ENCODE measurements at places on chromosomes 5 and 9. TPM values are rescaled to one million over a fixed set of nuclear protein-coding genes. Genes with fewer than 3 reads are reported as not detected.

DNA sequence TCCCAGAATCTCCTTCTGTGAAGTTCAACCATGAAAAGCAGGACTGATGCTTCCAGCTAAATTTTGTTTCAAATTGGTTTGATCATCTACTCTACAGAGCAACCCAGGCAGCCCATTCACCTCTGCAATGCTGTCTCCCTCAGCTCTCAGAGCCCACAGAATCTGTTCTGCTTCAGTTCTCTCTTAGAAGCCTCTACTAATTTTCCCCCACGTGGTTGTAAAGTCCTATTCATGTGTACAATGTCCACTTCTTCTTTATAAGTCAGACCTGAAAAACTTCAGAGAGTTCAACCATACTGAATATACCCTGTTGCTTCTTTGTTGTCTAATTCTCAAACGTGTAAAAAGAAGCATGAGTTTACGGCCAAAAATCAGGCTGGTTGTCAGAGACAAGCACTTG is 21.3 kb upstream of the FAM13B start:
- DNase-seq = no peak
- H3K27ac ChIP-seq = no peak overlapping the region
- H3K36me3 ChIP-seq = no peaks in the 10 kb centered on the region
- H3K4me1 ChIP-seq = no peaks in the 10 kb centered on the region
- no peak overlapping the region for H3K4me3 ChIP-seq
- no peaks in the 10 kb centered on the region for H3K27me3 ChIP-seq

DNA sequence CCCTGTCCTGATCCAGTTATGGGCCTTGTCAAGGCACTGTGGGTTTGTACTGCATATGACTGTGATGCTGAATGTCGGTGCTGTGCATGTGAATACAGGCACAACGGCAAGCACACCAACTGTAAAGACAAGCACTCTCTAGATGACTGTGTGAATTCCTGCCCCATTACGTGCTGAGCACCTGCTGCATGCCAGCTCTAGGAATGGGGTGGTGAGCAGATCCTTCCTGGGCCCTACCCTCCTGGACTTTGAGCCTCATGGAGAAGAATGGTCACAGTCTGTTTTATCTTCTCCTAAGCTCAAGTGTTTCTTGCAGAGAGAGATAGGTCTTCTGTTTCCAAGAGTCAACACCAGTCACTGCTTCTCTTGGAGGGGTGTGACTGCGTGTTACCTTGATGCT is 56.0 kb upstream of the RARS1 start:
- H3K36me3 ChIP-seq = no peaks in the 10 kb centered on the region
- no peak overlapping the region for H3K4me3 ChIP-seq
- H3K4me1 ChIP-seq = no peaks in the 10 kb centered on the region
- no peak overlapping the region for H3K27ac ChIP-seq
- no peaks in the 10 kb centered on the region for H3K27me3 ChIP-seq

DNA sequence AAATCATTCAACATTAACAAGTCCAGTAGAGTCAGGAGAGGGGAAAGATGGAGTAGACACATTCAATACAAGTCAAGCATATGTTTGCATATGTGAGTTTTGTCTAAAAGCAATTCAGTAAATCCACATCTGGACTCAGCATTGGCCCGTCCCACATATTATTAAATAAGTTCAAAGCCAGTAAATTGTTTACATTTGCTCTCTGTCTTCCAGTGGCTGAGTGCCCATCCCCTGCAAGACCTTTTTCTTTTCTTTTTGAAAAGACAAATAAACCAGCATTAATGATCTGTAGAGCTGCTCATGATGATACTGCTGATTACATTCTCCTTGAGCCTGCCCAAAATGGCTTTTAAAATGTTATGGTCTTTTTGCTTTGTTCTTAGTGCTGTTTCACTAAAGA is 71.1 kb downstream of the TNC start:
- H3K27me3 ChIP-seq = no peaks in the 10 kb centered on the region
- H3K27ac ChIP-seq = no peak overlapping the region
- no peaks in the 10 kb centered on the region for H3K36me3 ChIP-seq
- H3K4me3 ChIP-seq = no peak overlapping the region
- H3K4me1 ChIP-seq = no peaks in the 10 kb centered on the region
- no peak for DNase-seq

DNA sequence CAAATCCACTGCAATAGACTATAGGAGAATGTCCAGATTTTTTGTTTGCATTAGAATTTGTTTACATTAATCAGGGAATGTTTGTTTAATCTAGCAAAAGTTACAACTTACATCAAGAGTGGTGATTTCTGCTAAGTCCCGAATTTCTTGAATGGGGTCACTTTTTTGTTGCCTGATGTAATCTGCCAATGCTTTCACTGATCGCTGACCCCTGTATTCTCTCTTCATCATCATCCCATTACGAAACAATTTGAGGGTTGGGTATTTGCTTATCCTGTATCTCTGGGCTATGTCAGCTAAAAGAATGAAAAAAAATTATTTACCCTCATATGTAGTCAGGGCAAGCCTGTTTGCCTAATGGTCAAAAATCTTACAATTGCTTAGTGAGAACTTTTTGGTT is 76.9 kb downstream of the ERP44 start:
- H3K4me1 ChIP-seq = no peaks in the 10 kb centered on the region
- H3K4me3 ChIP-seq = no peak overlapping the region
- no peak for DNase-seq
- H3K36me3 ChIP-seq = peaks cover 7% of the 10 kb centered on the region
- H3K27me3 ChIP-seq = no peaks in the 10 kb centered on the region
- no peak overlapping the region for H3K27ac ChIP-seq

GRCh38 chr5:39419796-39420195 is 5.0 kb downstream of the DAB2 start:
- H3K4me3 ChIP-seq = no peak overlapping the region
- peaks cover 7% of the 10 kb centered on the region for H3K27me3 ChIP-seq
- H3K4me1 ChIP-seq = no peaks in the 10 kb centered on the region
- no peaks in the 10 kb centered on the region for H3K36me3 ChIP-seq
- H3K27ac ChIP-seq = no peak overlapping the region

GRCh38 chr9:88593537-88594185 is 58.7 kb downstream of the NXNL2 start:
- H3K27me3 ChIP-seq = no peaks in the 10 kb centered on the region
- peak; percentile 10 for DNase-seq
- H3K4me1 ChIP-seq = no peaks in the 10 kb centered on the region

- H3K4me1 ChIP-seq = no peaks in the 10 kb centered on the region
- H3K4me3 ChIP-seq = no peak overlapping the region
- H3K27ac ChIP-seq = no peak overlapping the region
- no peaks in the 10 kb centered on the region for H3K36me3 ChIP-seq
Observed at GRCh38 chr5:34517249-34517648, 138.9 kb upstream of the RAI14 start.

DNA sequence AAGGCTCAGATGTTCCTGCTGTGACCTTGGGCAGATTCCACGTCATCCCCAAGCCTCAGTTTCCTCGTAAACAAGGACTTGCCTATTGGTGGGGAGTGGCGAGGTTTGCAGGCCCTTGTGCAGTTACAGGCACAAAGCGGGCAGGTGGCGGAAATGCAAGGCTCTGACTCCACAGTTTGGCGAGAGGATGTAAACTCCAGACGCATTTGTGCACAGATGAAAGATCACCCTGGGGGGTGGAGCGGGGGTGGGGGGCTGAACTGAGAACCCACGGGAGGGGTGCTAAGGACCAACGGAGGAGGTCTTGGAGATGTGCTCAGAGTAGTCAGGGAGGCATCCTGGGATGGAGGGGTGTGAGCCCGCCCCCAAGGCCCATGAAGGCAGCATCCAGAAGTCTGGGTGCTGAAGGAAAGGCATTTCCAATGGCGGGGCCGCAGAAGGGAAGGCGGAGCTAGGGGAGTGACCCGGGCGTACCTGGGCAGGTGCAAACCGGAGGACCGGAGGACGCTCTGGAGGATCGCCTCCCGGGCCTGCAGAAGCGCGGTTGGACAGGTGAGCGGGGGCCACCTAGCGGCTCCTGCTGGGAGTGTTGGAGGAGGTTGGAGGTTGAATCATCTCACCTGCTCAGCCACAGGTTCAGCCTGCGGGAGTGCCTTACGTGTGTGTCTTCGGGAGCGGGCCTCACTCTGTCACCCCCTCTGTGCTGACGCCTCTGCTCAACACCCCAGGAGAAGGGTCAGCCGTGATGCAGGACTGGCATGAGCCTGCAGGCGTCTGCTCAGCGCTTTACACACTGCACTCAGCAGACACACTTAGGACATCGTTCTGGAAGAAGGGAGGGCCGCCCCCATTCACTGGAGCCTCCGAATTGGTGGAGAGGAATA is 1.9 kb upstream of the FIBCD1 start:
- no peak overlapping the region for H3K27ac ChIP-seq
- H3K4me1 ChIP-seq = peaks cover 6% of the 10 kb centered on the region
- H3K27me3 ChIP-seq = peaks cover 55% of the 10 kb centered on the region
- H3K36me3 ChIP-seq = no peaks in the 10 kb centered on the region
- H3K4me3 ChIP-seq = no peak overlapping the region

GRCh38 chr5:133319905-133320520 is 268.2 kb downstream of the HSPA4 start:
- H3K36me3 ChIP-seq = no peaks in the 10 kb centered on the region
- DNase-seq = no peak
- H3K27me3 ChIP-seq = no peaks in the 10 kb centered on the region
- no peak overlapping the region for H3K4me3 ChIP-seq
- H3K4me1 ChIP-seq = no peaks in the 10 kb centered on the region
- no peak overlapping the region for H3K27ac ChIP-seq

DNA sequence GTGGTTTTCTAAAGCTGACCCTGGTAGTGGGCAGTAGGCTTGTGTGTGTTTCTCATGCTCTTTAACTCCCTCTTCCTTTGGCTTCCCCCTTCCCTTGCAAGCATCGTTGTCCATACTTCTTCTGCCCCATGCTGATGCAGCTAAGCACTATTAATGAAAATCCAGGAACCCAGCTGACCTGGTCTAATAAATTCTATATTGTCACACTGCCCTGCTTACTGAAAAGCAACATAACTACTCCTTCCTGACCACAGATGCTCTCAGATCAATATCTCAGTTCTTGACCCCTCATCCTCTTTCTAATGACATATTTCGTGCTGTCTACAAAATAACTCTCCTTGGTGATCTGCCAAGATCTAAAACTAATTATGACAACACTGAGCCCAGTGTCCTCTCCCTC is 405.5 kb downstream of the EFNA5 start:
- H3K4me3 ChIP-seq = no peak overlapping the region
- H3K4me1 ChIP-seq = no peaks in the 10 kb centered on the region
- DNase-seq = no peak
- no peaks in the 10 kb centered on the region for H3K36me3 ChIP-seq
- H3K27ac ChIP-seq = no peak overlapping the region

GRCh38 chr5:134438721-134439123 is 27.0 kb upstream of the CDKN2AIPNL start:
- no peaks in the 10 kb centered on the region for H3K36me3 ChIP-seq
- DNase-seq = no peak

DNA sequence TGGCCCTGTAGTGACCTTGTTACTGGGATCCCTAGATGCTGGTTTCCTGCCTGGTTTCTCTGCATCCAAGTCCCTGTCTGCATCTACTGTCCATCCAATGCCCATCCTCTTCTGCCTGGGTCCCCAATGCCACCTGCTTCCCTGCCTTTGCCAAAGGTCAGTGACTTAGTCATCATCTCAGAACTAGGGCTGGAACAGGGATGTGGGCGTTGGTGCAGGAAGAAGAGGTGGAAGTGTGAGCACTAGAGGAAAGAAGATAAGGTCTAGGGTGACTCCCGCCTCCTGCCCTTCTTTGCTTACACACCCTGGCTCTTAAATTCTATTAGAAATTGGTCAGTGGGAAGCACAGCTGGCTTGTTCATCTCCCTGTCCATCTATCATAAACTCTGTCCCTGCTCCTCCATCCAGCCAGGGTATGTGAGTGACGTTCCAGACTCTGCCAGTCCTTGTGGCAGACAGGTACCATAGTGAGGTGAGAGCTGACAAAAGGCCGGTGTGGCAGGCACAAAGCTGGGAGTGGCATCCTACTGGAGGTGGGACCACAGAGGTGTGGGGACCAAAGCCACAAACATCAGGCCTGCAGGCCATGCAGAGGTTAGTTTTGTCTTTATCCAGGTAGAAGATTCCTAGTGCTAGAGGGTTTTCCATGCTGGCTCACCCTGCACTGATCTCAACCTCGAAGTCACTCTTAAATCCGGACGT is 9.2 kb downstream of the PTPN3 start:
- no peak for DNase-seq
- no peak overlapping the region for H3K4me3 ChIP-seq

DNA sequence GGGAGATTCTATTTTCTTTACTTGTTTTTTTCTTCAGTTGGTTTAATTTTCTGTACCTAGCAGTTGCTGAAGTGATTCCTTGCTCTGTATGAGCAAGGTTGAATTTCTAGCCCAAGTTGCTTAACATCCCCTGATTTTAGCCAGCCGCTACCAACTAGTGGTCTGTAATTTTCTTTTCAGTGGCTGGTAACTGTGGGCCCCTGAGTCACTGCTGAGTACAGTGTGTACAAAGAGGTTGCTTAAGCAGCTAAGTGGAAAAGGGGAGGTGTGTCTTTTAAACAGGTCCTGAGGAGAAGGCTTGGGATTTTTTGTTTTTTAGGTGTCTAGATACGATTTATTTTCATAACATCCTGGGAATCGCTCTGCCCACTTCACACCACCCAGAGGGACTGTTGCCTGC is 254.7 kb downstream of the NR3C1 start:
- H3K27me3 ChIP-seq = no peaks in the 10 kb centered on the region
- H3K4me3 ChIP-seq = no peak overlapping the region
- H3K36me3 ChIP-seq = peaks cover 7% of the 10 kb centered on the region
- no peaks in the 10 kb centered on the region for H3K4me1 ChIP-seq

The FGF18 gene
- total RNA-seq = 0.18 TPM

The RFX3 gene
- total RNA-seq = 14.6 TPM

The CDX1 gene
- total RNA-seq = not detected

The GFRA3 gene
- total RNA-seq = not detected

The FCN2 gene
- not detected for total RNA-seq

The MPDZ gene
- total RNA-seq = not detected
